ENCODE measurements at places on chromosomes 6 and 20. TPM values are rescaled to one million over a fixed set of nuclear protein-coding genes. Genes with fewer than 3 reads are reported as not detected.

The GGTLC1 gene
- not detected for total RNA-seq

The DBNDD2 gene
- 10.6 TPM for total RNA-seq

The DPPA5 gene
- total RNA-seq = not detected

The TAAR9 gene
- total RNA-seq = not detected

The EPB41L1 gene
- 0.13 TPM for total RNA-seq

The GRM4 gene
- total RNA-seq = 0.08 TPM

The ZSCAN23 gene
- 1.3 TPM for total RNA-seq

The DOK5 gene
- total RNA-seq = 4.7 TPM

The CBFA2T2 gene
- total RNA-seq = 7.1 TPM

The TRDN gene
- total RNA-seq = not detected

The MYBL2 gene
- 92.0 TPM for total RNA-seq

Data from activated CD8-positive, alpha-beta memory T cell treated with anti-CD3 and anti-CD28 coated beads for 36 hours (primary cell).